ENCODE measurements at places on chromosomes 4 and X.

DNA sequence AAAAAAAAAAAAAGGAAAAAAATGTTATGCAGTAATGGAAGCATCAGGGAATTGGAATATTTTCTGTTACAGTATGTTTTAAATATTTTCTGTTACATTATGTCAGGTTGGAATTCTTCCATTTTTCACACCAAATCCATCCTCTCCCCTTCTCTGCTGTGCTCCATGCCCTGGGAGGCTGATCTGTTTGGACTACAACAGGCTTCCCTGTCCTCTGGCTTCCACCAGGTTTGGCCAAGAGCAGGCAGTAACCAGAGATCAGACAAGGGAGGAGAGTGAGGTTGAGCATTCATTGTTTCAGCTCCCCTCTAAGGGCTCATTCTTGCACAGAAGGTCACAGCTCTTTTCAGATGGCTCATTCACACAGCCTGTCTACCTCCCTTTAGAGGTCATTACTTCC is 11.7 kb upstream of the TMEM184C start:
- no peak for DNase-seq

GRCh38 chr4:54545663-54546424 is 111.9 kb upstream of the KIT start:
- no peak for DNase-seq

DNA sequence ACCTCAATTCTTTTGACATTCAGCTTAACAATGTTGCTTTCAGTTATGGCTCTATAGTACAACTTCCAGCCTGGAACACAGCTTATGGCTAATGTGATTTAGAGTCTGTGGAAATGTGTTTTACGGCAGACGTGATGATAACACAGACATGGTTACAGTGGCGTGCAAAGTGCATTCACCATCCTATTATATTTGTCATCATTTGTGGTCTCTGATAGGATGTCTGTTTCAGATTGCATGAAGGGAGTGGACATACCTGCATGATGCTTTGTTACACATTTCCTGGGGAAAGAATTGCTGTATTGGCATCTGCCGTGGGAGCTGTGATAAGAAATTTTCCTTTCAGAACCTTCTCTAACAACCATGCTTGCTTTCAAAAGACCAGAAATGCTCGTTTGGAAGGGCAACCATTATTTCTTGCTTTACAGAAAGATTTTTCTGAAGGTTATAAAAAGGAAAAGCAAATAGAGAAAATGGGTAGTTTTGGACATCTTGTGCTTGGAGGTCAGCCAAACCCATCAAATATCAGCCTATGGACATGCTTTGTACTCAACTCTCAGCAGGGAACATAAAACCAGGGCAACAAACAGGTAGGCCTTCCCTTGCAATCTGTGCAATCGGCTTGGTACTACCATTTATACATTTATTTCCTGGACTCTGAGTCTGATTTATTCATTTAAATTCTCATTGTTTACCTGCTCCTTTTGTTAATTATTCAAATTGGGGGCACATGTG is 273.9 kb downstream of the TLL1 start:
- DNase-seq = no peak

DNA sequence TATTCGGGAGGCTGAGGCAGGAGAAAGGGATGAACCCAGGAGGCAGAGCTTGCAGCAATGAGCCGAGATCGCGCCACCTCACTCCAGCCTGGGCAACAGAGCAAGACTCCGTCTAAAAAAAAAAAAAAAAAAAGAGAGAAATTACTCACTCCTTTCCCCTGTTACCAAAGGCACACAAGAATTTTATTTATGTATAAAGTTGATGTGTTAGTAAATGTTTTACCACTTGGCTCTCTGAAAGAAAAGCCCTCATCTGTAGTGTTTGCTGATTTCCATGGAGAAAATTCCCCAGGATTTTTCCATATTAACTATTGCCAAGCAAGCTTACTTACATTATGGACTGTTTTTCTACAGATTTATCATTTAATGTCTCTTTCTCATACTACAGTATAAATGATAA is 142.1 kb upstream of the PABPC4L start:
- DNase-seq = no peak

GRCh38 chr4:38921151-38921550 is 53.5 kb downstream of the FAM114A1 start:
- DNase-seq = no peak

DNA sequence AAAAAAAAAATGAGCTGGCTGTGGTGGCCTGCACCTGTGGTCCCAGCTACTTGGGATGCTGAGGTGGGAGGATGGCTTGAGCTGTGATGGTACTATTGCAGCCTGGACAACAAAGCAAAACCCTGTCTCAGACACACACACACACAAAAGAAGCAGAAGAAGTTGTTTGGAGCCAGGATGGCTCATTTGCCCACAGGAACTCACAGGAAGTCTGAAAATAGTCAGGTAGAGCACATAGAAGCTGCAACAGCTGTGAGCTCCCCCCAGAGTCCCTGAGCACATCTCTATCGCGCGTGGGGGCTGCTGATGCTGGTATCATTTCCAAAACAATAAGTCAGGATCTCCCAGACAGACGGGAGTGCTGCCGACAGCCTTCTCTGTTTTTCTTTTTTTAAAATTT is 13.4 kb upstream of the DHRSX start:
- no peak for DNase-seq
